Stimulated activated naive CD8-positive, alpha-beta T cell treated with anti-CD3 and anti-CD28 coated beads, Interleukin-15, Interleukin-2, amounts not matched to agents 100 U/mL and 50 U/mL, for 24 hours (primary cell): ENCODE measurements at places on chromosomes 3 and 15.

DNA sequence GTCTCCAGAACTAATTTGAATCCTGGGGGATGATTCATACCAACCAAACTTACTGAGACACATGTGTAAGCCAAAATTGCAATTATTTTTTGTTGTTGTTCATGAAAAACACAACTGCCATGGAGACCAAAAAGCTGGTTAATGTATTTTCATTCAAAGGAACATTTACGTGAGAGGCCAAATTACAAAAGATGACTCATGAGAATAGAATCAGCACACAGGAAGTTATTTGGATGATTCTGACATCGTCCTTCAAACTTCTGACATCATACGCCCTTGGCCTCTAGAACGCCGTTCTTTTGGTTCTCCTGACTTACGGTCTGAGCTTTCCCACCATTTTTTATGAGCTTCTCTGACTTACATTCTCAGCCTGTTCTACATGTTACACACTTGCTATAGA, 3.0 kb upstream of the ZNF280D start:
- no peak for DNase-seq

- no peak for DNase-seq
Measured at GRCh38 chr3:106329521-106329920, 460.7 kb upstream of the CBLB start.

DNA sequence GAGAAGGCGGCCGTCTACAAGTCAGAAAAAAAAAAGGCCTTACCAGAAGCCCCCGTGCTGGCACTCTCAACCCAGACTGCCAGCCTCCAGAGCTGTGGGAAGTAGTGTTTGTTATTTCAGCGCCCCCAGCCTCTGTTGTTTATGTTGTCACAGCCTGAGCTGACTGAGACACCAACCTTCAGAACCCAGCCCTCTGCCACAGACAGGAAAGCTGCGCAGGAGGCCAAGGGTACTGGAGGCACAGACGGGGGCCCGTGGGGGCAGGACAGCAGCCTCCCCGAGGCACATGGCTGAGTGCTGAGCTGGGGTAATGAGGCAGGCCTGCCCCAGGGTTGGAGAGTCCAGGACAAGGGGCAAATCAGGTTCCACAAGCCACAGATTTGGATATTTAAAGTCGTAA, 33.7 kb downstream of the HCN4 start:
- no peak for DNase-seq

DNA sequence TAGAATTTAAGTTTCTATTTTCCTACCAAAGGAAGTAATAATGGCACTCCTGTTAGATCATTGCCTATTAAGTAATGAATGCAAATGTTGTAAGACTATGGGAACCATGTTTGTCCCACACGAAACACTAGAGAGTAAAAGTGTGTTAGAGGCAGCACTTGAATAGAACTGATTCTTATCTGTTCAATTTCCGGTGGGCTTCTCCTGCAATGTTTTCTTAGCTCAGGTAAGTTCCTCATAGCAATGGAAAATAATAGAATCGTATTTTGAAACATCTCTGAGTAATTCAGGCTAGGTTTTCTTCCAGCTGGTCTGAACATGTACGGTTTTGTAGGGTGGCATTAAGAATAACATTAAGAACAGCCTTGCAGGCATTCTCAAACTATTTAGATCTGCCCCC, 145.3 kb upstream of the LIPC start:
- no peak for DNase-seq

GRCh38 chr3:155704061-155704460, 40.8 kb downstream of the PLCH1 start:
- no peak for DNase-seq

- DNase-seq: no peak
Measured at GRCh38 chr15:35000511-35000910, 12.4 kb upstream of the ZNF770 start.

GRCh38 chr3:50237133-50237651, 1.2 kb downstream of the GNAI2 start:
- DNase-seq: peak; percentile 51

DNA sequence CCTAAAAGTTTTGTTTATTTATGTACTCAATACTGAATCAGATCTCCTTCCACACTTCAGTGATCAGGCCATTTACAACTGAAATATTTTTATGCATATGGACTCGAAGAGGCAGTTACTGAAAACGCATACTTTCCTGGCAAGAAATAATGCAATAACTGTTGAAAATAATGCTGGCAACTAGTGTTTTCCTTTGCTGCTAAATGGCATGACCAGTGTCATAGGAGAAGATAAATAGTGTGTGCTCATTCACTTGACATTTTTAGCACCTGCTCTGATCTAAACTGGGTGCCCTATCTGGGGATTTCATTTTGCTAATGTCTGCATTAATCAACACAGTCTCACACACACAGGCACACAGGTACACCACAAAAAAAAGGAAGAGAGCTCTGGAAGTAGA, 695.2 kb downstream of the TUSC7 start:
- no peak for DNase-seq

- peak; percentile 90 for DNase-seq
Measured at GRCh38 chr3:50260027-50260941, 8.7 kb upstream of the SEMA3B start.

DNA sequence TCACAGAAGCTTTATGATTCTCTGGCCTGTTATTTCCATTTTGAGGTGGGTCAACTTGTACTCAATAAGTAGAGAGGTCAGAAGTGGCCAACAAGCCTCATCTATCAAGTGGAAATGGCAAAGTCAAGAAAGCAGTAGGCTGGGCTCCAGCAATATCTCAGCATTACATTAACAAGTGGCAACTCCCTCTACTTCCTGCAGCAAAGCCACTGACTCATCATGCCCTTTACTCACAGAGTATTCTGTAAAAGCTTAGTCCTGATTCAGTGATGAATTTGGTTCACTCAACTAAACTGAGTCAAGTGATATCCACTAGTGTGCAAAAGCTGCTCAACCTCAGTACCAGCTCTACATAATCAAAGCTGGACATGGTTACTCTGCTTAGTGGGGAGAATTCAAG, 954.6 kb downstream of the EPHA3 start:
- no peak for DNase-seq

GRCh38 chr15:27730868-27731267, 368.2 kb downstream of the OCA2 start:
- no peak for DNase-seq

DNA sequence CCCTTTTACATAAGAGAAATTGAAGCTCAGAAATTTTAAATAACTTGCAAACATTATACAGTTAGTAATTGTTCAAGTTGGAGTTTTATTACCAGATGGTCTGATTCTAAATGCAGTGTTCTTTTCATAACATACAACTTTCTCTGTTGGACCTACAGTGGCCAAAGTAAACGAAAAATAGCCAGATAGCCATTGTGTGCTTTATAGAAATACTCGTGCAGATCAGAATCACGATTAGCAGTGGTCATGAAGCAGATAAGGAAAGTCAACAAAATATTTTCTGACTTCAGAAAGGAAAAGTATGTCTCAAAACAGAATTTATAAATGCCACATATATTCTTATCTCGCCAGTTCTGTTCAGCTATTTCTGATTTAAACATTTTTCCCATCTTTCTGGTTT, 436.9 kb downstream of the CNTN6 start:
- no peak for DNase-seq

GRCh38 chr15:45306105-45306504, 54.1 kb downstream of the SLC28A2 start:
- DNase-seq: no peak

- no peak for DNase-seq
Measured at GRCh38 chr3:23594066-23594465, 211.7 kb upstream of the UBE2E1 start.

DNA sequence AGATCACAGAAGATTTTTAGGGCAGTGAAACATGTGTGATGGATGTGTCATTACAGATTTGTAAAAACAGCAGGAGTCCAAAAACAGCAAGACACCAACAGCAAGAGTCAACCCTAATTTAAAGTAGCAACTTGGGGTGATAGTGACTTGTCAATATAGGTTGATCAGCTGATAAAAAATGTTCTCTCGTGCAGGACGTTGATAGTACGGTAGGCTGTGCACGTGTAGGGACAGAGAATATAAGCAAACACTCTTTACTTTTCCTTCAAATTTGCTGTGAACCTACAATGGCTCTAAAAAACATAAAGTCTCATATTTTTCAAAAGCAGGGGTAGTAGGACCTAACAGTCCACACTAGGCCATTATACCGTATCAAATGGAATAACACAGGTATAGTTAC, 120.8 kb downstream of the STAG1 start:
- DNase-seq: no peak
